Activated CD4-positive, alpha-beta T cell treated with anti-CD3 and anti-CD28 coated beads, Interleukin-2, amount 50 U/mL, for 1 hour (primary cell): ENCODE measurements at places on chromosomes 12 and 14.

GRCh38 chr12:94815958-94816357 lies 165.6 kb upstream of the TMCC3 start:
- no peak for DNase-seq

- DNase-seq = no peak
Observed at GRCh38 chr14:75662966-75663365, 1.9 kb downstream of the TTLL5 start.

DNA sequence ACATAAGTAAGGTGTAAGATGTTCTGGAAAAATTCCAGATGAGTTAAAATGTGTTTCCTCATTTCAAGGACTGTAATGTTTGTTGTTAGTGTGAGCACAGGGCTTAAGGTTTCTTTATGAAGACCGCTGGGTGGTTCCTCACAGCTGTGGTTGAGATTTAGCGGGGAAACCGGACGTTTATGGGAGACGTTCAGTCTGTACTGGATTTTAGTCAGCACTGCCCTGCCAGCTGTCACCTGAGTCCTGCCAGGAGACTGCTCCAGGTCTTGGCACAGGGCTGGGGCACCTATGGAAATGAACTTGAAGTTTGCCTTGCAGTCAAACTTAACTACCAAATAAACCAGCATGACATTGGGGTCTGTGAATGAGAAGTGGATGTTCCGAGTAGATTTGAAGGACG lies 555.2 kb downstream of the DIO2 start:
- DNase-seq = no peak

- DNase-seq = no peak
Observed at GRCh38 chr12:13337791-13338190, 141.3 kb downstream of the EMP1 start.

- no peak for DNase-seq
Observed at GRCh38 chr12:4392223-4392742, 12.8 kb upstream of the FGF23 start.

DNA sequence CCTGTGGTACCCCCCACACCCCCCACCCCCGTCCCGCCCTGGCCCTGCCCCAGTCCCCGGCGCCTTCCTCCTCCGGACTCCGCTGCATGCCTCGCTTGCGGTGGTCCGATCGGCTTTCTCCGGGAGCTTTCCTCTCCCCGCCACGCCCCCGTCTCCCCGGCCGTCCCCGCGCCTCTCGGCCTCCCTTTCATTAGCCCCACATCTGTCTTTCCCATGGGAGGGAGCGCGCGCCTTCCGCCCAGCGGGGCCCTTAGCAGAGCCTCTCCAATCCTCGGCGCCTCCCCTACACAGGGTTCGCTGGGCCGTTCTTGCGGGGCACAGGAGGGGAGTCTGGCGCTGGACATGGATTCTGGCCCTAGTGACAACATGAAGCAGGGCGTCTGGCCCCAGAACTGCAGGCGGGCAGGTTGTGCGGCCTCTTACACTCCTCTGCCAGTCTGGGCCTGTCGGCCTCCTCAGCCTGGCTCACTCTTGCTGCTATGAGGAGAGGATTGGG lies 1.5 kb upstream of the EFS start:
- DNase-seq = no peak

DNA sequence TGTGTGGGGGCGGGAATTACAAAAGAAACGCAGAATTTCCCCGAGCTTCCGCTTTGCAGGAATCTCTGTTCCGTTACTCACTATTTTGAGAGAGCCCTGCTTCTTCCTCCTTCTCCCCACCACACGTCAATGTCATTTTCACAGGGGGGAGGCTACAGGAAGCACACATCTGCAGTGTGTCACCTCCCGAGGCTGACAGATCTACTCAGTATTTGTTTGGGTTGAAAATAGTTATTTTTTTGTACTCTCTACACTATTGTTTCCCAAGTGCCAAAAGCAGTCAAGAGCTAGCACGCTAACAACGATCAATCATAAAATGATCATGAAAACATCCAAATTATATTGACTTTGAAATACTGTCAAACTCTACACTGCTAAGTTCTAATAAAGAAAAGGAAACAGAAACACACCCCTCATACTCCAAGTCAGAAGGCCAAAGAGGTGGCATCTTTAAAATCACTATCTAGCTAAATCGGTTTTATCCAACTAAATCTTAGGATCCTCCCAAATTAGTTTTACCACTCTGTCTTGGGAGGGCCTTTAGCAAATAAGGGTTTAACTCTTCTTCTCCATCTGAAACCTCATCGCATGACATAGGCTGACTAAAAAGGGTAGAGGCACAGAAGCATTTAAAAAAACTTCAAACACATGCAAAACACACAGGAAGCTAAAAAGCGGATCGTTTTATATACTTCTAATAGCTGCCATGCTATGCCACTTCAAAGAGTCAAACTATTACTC lies 51.8 kb downstream of the FOXN3 start:
- peak; percentile 39 for DNase-seq
